ENCODE measurements at places on chromosomes 5 and 9.

DNA sequence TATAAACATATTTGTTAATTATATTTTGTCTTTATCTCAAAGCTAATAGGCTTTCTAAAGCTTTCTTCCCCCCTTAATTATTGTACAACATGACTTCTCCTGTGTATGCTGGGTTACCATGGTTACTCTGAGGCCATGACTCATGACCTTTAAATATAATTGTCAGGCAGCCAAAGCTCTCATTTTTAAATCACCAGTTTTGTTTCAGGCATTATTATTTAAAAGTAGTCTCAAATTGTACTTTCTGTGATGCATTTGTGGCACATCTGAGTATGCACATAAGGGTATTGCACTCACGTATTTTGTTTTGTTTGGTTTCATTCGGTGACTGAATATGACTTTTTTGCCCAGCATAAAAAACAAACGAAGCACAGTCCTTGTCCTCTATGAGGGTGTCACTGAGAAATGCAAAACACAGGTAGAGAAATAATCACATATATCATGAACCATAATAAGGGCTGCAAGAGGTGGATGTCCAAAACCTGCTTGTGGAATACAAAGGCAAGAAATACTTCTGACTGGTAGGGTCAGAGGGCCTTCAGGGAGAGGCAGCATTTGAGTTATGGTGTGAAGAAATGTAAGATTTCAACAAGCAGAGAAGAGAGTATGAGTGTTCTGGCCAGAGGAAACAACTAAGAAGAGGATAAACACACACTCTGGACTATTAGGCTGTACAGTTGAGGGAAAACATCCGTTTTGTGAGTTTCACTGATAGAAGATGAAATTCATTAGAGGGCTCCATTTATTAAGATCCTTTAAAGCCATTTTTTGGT, 2.1 kb downstream of the CCDC192 start:
- DNase-seq: no peak

- DNase-seq: no peak
Measured at GRCh38 chr9:120608421-120608820, 28.5 kb upstream of the CDK5RAP2 start.

DNA sequence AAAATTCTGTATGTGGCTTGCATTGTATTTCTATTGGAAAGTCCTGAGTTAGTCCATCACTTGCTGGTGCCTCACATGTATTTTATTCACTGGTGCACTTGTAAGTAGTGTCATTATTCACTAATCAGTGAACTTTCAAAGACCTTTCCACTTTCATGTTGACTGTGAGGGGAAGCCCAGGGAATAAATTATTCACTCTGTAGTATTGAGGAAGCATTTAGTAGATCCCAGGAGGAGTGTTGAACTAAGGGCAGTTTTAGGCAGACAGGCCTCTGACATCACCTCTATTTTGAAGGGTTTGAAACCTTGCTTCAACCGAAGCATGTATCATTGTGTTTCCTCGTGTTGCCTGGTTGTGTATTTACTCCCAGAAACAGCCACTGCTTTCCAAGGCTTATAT, 705.4 kb upstream of the RIOK2 start:
- no peak for DNase-seq

GRCh38 chr9:8332871-8333270, 533.3 kb upstream of the DMAC1 start:
- DNase-seq: no peak

DNA sequence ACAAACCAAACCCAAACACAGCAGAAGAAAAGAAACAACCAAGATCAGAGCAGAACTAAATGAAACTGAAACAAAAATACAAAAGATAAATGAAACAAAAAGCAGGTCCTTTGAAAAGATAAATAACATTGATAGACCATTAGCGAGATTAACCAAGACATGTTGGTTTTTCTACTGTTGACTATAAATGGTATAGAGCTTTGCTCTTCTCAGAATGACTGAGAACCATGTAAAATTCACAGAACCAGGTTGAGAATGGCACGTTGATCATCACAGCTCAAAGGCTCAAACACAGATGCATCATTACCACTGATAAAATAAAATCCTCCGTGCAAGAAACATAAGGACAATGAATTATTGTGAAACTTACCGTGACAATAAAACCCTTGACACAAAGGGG, 105.2 kb downstream of the MARCHF11 start:
- no peak for DNase-seq

DNA sequence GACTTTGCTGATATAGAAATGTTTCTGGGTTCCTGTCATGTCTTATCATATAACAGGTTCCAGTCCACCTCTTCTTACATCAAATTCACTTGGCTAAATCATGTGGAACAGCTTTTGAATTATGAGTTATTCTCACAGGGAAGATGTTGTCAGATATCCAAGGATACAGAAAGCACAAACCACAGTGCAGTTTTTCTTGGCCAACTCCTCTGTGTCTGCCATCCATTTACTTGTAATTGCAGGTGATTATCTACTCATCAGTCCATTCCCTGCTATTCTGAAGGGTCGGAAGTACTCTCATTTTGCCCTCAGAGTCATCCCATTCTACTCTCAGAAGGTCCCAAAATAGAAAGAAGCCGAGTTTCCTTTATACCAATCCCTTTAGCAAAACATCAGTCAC, 10.0 kb downstream of the MARCHF11 start:
- DNase-seq: no peak
